ENCODE measurements at places on chromosomes 5 and 9.
A peak's percentile ranks its signal among the peaks of the same experiment; 100 is the strongest.

GRCh38 chr9:8806150-8806549, 1006.6 kb upstream of the DMAC1 start:
- no peak for DNase-seq

DNA sequence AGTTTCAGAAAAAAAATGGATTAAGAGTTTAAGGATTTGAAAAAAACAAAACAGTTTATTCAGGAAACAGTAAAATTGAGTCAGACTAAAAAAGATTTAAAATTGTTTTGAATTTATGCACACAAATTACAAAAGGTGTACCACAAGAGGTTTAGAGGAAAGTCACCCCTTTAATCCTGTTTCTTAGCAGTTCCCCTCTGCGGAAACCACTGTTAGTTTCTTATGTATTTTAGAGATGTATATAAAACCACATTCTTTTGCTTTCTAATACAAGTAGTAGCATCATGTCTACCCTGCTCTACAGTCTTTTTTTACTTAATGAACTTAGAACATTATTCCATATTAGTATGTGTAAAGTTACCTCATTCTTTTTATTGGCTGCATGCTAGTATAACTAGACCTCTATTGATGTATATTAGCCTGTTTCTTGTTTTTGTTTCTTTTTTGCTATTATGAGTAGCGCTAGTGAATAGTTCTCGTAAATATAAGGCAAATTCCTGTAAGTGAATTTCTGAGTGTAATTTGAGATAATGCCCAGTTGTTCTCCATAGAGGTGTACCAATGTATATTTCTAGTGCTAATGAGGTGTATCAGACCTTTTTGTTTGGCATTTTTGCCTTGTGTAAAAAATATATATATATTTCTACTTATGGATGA, 20.0 kb downstream of the GPBP1 start:
- no peak for DNase-seq

GRCh38 chr9:122128007-122128968, 31.3 kb downstream of the NDUFA8 start:
- DNase-seq = no peak

DNA sequence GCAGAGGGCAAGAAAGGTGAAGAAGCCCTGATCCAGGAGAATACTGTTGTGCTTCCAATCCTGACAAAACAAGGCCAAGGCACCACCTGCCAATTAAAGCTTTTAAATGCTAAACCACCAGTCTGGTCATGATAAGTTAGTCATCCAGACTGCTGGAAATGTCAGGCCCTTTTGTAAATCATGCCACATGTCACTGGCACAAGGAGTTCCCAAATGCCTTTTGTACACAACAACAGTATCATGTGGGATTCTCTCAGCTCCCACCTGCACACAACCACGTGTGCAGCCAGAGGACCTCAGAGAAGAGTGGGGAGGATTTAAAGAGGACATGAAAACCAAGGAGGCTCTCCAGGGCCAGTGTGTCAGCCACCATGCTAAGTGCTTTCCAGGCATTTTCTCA, 99.3 kb downstream of the CDK5RAP2 start:
- DNase-seq = no peak

GRCh38 chr5:7753181-7753580, 97.8 kb downstream of the CFAP90 start:
- DNase-seq = no peak

DNA sequence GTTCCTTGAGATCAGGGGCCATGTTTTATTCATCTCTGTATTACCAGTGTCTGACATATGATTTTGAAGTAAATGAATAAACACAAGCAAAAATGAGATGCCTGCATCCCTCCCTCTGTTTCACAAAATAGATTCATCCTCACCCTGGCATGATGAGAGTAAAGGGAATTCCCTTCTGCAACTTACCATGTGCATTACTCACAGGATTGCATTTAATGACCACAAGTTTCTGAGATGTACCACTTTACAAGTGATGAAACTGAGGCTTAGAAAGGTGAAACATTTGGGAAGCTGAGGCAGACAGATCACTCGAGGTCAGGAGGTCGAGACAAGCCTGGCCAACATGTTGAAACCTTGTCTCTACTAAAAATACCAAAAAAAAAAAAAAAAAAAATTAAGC, 74.2 kb upstream of the TNFSF8 start:
- no peak for DNase-seq

DNA sequence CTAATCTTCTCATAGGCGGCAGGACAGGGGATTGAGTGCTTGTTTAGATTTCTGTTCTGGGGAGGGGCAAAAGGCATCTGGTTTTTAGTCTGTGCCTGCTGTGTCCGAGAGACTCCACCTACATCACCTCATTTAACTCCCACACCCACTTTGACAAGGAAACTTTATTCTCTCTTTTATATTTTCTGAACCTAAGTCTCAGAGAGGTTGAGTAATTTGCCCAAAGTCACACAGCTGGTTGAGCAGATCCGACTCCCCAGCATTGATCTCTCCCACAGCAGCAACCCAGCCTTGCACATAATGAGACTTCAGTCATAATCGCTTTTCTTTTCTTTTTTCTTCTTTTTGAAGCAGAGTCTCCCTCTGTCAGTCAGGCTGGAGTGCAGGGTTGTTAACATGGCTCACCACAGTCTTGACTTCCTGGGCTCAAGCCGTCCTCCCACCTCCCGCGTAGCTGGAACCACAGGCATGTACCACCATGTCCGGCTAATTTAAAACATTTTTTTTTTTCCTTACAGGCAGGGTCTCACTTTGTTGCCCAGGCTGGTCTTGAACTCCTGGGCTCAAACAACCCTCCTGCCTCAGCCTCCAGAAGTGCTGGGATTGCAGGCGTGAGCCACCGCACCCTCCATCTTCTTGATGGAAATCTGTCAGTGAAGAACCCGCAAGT, 36.5 kb upstream of the ANKRD33B start:
- no peak for DNase-seq

DNA sequence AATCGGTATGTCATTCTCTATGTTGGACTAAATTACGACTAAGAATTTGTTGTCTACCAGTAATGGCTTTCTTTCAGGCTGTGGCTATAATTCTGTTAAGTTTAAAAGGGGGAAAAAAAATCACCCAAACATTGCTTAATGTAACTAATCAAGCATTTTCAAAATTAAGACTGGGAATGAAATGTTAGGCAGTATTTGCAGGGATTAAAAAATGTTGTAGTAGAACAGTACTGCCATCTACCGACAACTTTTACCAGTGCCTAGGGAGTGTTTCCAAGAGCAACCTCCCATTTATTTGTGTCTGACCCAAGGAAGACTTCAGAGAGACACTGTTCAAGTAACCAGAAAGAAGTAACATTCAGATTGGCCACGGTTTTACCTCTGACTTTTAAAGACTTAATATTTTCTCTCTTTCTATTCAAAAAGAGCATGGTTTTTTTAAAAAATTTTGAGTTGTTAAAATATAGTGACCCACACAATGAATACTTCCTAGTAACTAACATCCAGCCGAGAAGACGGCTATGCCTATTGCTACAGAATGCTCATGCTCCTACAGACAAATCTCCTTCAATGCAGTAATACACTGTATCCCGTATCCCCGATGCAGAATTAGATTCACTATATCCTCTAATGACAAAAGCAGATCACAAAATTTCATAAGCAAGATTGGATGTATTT, 92.4 kb downstream of the ARL15 start:
- peak; percentile 53 for DNase-seq

- no peak for DNase-seq
Measured at GRCh38 chr5:61915646-61916045, 390.4 kb upstream of the KIF2A start.

- no peak for DNase-seq
Measured at GRCh38 chr9:94085062-94085639, 887 bp downstream of the PTPDC1 start.

- no peak for DNase-seq
Measured at GRCh38 chr9:91176426-91176825, 185.3 kb downstream of the AUH start.

GRCh38 chr5:35336230-35336629, 105.9 kb upstream of the PRLR start:
- DNase-seq = no peak

DNA sequence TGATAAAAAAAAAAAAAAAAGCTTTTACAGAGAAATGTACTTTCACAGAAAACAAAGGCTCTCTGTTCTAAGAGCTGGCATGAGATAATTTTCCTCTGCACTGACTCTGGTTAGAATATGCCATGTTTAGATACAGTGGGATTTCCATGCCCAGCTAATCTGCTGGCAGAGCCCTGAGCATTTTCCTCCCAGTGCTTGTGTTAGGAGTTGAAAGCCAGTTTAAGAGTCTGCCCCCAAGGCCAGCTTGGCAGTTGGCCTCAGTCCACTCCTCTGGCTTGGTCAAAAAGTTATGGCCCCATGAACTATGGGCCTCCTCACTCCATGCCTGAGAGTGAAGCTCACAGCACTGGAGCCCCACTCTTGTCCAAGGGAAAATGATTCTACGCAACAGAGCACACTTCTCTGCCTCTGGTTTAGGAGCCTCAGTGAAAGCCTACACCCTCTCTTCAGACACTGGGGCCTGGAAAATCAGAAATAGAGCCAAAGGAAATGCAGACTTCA, 21.9 kb downstream of the MOCS2 start:
- no peak for DNase-seq

Measured in Peyer's patch (tissue), 4 donors.